RPMI7951 (cell line): ENCODE measurements at places on chromosomes 7 and 10.
A peak's percentile ranks its signal among the peaks of the same experiment; 100 is the strongest.

GRCh38 chr10:75606203-75606779, 174.9 kb downstream of the LRMDA start:
- no peak for DNase-seq

GRCh38 chr10:76205361-76205760, 773.9 kb downstream of the LRMDA start:
- no peak for DNase-seq

GRCh38 chr7:152591976-152592375, 84.0 kb downstream of the XRCC2 start:
- DNase-seq: no peak

GRCh38 chr10:67549390-67549789, 146.6 kb downstream of the CTNNA3 start:
- no peak for DNase-seq

GRCh38 chr10:106973288-106973687, 191.2 kb downstream of the SORCS1 start:
- peak; percentile 21 for DNase-seq

DNA sequence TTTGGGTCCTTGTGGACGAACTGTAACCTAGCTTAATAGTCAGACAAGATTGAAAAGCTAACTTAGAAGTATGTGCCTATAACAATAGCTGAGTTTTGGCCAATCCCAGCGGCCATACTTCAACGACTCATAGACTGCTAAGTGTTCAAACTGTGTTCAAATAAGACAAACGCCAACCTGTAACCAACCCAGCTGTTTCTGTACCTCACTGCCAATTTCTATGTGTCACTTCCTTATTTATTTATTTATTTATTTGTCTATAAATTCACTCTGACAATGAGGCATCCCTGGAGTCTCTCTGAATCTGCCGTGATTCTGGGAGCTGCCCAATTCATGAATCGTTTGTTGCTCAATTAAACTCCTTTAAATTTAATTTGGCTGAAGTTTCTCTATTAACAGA, 21.7 kb downstream of the ST8SIA6 start:
- DNase-seq: peak; percentile 23

DNA sequence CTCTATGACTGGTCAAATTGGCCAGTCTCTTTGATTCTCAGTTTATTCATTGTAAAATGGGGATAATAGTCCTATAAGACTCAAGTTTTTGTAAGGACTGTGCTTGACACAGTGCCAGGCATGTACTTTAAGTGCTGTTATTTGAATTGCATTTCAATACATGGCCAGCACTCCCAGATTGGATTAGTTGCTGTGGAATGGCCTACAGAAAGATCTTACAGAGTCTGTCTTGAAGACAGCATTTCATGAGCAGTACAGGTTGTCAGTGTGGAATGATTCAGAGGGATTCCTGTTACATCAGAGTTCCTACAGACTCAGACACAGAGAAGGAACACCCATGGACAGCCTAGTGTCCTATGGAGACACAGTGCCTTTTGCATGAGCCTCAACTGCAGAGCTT, 238.1 kb upstream of the BMPER start:
- peak; percentile 10 for DNase-seq

- DNase-seq: no peak
These were observed 210.8 kb upstream of the PFKP start for GRCh38 chr10:2856598-2856997.

- DNase-seq: no peak
These were observed 134.2 kb upstream of the EFCAB10 start for GRCh38 chr7:105715528-105715927.

- peak; percentile 28 for DNase-seq
These were observed 3.7 kb downstream of the OGA start for GRCh38 chr10:101814466-101815071.

DNA sequence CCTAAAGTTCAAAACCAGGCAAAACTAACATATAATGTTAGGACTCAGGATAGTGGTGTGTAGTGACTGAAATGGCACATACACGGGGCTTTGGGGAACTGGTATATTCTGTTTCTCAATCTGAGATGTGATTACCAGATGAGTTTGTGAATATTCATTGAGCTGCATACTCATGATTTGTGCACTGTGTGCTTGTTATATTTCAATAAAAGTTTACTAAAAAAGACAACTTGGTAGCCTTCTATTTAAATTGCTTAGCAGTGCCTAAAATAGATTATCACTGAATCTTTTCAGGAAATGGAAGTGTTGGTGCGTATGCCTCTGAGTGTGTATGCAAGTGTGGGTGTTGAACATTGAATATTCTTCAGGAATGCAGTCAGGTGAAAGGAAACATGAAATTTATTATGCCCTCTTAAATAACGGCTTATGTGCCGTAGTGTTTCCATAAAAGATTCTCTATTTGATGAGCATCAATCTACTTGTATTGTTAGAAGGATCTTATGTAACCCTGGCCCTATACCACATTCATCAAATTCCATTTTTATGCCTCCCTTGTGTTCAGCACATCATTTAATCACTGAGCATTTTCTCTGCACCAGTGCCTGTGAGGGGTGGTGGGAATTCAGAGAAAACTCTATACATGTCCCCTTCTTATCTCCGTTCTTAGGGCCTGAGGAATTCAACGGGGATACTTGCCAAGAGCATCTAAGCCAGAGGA, 82.6 kb upstream of the AUTS2 start:
- no peak for DNase-seq

DNA sequence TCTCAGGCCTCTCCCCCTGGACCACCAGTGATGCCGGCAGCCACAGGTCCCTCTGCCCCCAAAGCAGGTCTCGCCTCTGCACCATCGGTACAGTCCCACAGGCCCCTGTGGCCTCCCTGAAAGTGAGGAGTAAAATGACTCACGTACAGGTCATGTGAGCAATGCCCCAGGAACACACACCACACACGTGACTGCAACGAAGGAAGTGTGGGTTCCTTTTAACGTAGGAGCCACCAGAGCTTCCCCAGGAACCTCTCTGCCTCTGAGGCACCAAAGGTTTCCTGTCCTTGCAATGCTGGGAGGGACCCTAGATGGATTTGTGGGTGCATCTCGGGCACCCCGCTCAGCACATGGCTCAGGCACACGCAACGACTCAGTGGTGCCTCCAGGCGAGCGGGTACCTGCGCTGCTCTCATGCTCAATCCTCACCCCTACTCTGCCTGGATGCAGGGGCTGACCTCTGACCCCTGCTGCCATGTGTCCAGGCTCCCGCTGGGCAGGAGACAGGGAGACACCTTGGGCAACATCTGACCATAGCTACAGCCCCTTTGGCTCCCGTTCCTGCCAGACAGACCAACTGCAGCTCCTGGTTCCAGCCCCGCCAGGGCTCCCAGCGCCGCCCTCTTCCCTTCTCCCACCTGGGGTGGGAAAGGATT, 120.7 kb downstream of the PRKAG2 start:
- peak; percentile 73 for DNase-seq

GRCh38 chr7:140317597-140317996, 80.7 kb downstream of the SLC37A3 start:
- DNase-seq: no peak

- no peak for DNase-seq
These were observed 665.1 kb upstream of the GALNT17 start for GRCh38 chr7:70466725-70467364.

GRCh38 chr7:74344132-74344496, 54.9 kb downstream of the CLIP2 start:
- DNase-seq: peak; percentile 78

- no peak for DNase-seq
These were observed 161.2 kb downstream of the CAMK1D start for GRCh38 chr10:12510501-12510941.

DNA sequence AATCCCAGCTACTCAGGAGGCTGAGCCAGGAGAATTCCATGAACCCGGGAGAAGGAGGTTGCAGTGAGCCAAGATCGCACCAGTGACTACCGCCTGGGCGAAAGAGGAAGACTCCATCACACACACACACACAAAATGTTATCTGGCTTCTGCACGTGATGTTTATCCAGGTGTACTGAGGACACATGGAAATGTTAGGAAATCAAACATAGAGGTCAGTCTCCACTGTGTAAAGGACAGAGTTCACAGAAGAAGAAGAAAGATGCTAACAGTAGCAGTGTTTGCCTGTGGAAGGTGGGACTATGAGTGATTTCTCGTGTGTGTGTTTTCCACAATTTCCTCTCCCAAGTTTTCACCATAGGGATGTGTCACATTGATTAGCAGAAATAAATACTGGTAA, 256.9 kb downstream of the ELMO1 start:
- DNase-seq: no peak

DNA sequence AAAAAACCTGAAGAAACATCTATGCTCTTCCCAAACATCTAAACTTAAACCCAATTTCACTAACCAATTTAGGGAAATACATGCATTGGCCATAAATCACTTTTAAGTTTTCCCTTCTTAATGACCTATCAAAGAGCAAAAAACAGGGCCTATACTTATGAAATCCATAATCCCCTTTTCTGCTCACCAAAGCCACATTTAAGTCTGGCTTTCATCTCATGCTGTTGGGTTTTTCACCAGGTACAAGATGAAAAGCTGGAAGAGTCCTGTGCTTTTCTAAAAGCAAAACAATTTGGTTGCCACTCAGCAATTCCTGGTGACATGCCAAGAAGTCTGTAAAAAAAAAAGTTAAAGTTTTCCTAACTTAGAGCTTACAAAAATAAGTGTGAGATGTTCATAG, 92.6 kb downstream of the HPSE2 start:
- DNase-seq: no peak

DNA sequence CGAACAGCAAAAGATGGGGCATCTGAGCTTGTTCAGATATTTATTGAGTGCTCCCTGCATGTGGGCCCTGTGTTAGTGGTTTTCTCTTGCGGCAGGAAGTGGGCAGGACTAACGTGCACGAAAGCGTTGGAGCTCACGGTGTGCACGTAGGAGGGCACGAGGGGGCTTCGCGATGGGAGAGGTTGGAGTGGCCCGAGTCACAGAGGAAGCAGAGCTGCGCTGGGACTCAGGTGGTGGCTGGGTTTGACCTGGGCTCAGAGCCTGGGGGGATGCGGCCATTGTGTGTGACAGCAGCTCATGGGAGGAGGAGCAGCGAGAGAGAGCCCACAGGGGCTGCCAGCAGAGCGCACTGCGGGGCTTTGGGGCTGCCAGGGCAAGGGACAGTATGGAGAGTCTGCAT, 7.7 kb downstream of the ZSCAN25 start:
- no peak for DNase-seq

GRCh38 chr10:94376865-94377264, 14.1 kb upstream of the NOC3L start:
- DNase-seq: no peak

DNA sequence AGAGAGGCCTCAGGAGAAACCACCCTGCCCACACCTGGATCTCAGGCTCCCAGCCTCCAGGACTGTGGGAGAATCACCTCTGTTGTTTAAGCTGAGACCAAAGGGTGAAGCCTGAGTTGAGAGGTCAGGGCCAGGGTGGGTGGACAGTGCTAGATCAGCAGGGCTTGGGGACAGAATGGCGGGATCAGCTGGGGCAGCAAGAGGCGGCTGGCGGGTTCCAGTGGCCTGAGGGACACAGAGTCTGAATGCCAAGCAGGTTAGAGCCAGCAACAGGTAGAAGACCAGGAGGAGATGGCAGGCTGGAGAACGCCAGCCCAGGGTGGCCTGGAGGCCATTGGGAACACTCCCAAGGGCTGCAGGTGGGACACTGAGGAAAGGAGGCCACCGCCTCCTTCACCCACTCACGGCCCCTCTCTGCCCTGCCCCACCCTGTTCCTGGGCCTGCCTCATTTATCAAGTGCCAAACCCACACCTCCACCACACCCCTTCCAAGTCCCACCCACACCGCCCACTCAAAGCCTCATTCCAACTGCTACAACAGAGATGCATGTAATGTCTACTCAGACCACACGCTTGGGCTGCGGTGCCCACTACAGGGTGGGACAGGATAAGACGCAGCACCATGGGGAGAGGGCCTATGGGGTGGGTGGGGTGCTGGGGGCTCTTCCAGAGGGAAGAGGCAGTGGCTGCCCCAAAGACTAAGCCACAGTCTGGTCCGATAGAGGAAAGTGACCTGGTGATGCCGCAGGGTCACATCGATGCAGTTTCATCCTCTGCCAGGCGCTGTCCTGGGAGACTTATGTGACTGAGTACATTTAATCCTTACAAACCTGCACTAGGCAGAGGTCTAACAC, 173.9 kb downstream of the TNS3 start:
- DNase-seq: no peak

DNA sequence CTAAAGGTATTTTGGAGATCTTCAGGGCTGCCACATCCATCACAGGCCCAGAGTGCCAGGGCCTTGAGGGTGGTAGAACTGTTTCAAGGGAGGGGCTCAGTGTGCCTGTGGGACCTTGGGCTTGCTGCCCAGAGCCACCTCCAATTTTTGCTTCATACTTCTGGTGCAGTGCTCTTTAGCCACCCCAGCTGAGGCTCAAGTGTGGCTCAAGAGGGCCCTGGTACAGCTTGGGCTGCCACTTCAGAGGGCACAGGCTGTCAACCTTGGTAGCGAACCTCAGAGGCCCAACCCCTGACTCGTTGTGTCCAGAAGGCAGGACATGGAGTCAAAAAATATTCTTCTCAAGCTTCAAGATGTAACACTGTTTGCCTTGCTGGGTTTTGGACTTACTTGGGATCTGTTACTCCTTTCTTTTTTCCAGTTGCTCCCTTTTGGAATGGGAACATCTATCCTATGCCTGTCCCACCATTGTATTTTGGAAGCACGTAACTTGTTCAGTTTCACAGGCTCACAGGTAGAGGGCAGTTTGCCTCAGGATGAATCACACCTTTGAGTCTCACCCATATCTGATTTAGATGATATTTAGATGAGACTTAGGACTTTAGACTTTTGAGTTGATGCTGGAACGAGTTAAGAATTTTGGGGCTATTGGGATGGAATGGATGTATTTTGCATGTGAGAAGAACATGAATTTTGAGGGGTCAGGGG, 224.8 kb downstream of the RPS24 start:
- no peak for DNase-seq

- peak; percentile 45 for DNase-seq
These were observed 125.4 kb upstream of the TARP start for GRCh38 chr7:38398725-38399321.
